ENCODE measurements at places on chromosomes 4 and X.

- DNase-seq: no peak
Measured at GRCh38 chrX:43357741-43358140, 298.4 kb upstream of the MAOA start.

DNA sequence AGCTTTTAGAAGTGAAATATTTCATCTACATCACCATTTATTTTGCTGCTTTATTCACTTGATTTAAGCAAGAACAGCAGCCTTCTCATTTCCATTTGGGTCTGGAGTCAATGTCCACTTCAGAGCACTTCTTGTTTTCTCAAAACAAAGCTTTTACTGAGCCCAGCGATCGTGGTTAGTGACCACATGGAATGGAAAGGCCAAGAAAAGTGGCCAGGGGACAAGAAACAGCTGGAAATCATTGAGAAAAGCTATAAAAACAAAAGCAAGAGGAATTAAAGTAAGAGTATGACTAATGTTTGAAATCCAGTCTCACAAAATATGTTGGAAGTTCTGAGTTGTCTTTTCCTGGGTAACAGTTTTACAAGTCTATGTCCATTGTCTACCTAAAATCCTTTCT is 328.4 kb upstream of the INTU start:
- no peak for DNase-seq

DNA sequence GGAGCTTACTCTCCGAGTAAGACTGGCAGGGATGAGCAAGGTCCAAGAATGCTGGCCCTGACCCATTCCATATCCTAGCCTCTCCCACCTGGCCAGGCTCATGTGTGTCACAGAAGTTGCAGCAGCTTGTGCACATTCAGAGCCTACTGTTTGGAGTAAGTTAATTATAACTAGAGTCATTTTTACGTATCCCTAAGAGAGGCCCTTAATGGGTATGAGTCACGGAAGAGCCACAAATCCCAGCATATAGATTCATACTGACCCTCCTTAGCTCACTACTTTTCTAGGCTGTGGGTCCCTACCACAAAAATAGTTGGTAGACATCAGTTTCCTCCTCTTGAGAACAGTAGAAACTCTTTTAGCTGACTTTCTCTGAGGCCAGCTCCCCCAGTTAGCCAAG is 118.3 kb upstream of the FRG1 start:
- no peak for DNase-seq

- DNase-seq: no peak
Measured at GRCh38 chr4:138770818-138771217, 244.8 kb upstream of the NOCT start.

DNA sequence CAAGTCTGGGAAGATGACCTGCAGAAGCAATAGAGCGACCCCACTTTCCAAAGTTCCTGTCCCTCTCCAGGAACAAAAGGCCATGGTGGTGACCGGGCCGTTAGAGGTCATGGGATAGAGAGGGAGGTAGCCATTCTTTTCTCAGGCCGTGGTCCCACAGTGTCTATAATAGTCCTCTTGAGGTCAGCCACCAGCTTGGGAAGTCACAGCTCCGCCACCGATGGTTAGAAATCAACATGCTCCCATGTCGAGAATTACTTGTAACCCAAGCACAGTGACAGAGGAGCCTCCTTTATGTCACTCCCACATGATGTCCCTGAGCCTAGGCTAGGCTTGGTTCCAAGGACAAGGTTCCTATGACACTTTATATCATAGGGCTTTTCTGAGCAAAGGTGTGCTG is 48.3 kb upstream of the CBR4 start:
- no peak for DNase-seq

- DNase-seq: no peak
Measured at GRCh38 chr4:56804551-56804950, 16.9 kb downstream of the SPINK2 start.

- DNase-seq: no peak
Measured at GRCh38 chrX:39418731-39419638, 617.7 kb downstream of the MID1IP1 start.

DNA sequence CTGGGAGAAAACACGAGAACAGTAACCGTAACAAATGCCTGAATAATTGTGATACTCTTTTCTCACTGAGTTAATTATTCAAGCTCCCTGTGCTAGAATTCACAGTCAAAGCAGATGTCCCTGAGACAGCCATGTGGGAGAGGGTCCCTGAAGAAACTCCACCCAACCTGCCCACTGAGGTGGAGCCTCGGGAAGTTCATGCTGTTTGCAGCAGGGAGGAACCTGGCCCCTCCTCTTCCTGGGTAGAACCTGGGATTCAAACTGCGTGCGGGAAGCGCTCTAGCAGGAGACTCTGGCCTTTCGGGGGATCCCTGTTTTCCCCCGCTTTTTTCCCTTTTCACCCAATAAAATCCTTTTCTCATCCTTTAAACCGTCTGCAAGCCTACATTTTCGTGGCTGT is 20.2 kb upstream of the RHOH start:
- no peak for DNase-seq

- no peak for DNase-seq
Measured at GRCh38 chrX:114717921-114718320, 134.0 kb downstream of the HTR2C start.

DNA sequence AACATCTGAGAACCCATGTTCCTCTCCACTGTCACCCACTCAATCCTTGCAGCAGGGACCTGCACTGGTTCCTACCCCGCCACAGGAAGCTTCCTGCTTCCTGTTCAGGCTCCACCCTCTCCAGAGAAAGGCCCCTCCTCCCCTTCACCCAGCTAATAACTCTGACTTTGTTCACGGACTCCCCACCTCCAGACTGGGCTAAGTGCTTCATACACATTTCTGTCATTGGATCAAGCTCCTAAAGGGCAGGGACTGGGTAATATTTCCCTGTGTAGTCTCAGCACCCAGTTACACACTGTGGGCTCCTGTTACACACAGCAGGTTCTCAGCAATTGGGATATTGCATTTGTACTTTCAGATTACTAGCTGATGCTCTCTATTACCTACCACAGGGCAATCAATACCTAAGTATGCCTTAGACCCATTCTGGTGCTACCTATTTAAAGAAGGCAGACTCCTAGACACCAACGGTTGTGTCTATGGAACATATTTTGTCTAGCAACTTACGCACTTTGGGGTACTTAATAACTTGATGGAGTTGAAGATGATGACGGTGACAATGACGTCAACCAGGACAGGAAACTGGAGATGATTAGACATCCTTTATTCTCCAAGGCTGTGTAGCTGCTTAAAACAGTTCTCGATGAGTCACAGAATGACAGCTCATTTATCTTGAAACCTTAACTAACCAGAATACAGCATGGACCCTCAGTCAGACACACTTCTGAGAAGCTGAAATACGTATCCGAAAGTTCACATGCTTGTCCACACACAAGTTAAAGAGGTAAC is 58.1 kb downstream of the MAML3 start:
- no peak for DNase-seq

DNA sequence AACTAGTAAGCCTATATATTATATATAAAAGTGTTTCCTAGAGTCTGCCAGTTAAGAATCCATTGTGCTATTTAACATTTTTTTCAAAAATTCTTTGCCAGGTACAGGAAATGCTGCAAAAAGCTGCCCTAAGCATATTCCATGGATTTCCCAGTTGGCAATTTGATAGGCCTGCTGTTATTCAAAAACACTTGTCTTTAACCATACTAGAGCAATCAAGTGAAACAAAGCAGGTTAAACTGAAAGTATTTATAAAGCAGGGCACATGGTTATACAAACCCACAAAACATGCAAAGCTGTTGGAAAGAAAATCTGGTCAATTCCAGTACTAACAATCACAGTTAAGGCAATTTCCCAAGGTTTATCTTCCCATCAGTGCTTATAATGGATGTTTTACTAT is 159.9 kb downstream of the UNC5C start:
- no peak for DNase-seq

DNA sequence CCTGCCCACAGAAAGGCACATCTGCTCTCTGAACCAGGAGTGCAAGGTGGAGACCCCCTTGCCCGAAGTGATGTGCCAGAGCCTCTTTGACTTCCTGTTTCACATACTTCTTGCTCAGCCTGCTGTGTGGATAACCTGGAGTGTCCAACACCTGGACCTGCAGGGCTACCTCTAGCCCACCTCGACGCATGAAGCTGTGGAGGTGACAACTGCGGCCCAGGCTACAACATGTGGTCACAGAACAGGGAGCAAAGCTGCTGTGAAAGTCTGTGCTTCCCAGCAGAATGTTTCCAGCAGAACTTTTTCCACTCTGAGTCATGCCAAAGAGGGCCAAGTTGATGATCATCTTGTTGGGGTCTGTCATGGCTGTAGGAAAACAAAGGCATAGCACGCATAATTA is 1.5 kb downstream of the GIMD1 start:
- no peak for DNase-seq

DNA sequence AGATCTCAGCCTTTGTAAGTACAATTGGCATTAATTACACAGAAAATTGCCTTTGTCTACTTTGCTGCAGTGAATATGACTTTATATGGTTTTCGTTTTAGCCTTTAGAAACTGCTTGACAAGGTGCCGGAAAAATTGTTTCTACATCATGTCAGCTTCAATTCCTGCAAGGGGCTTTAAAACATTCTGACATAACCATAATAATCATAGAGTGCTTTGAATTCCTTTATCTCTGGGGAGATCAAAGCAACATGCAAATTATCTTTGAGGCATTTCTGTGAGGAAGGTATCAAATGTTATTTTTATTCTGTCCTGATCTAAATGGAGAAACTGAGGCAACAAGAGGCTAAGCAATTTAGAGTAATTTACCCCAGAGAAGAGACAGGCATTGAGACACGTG is 57.8 kb downstream of the MMRN1 start:
- DNase-seq: no peak

DNA sequence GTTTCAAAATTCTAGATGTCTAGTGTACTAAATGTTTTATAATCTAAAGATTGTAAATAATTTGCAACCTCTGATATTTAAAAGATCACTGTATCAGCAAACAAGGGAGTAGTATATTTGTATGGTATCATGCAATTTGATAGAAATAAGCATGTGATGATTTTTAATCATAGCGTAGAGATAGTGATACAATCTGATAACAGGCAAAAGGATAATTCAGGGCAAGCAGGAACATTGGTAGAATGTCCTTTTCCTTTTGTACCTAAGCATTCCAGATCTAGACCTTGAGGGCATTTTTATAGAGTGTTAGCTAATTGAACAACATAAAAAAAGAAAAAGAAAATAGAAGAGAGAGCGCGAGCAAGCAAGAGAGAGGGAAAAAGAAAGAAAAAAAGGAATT is 1.4 kb downstream of the ANK2 start:
- no peak for DNase-seq

DNA sequence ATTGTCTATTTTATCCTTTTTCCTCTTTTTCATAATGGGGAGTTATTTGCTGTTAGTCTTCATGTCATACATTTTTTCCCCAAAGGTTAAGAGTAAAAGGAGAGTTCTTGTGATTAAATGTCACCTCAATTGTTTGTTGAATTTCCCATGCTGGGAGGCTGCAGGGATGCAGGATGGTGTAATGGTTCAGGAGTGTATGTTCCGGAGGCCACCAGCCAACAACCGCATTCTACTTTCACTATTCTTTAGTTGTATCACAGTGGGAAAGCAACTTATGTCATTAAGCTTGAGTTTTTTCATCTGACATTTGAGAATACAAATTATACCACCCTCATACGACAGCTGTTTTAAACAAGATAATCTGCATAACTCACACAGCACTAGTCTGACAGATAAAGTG is 15.4 kb downstream of the AFP start:
- DNase-seq: no peak

DNA sequence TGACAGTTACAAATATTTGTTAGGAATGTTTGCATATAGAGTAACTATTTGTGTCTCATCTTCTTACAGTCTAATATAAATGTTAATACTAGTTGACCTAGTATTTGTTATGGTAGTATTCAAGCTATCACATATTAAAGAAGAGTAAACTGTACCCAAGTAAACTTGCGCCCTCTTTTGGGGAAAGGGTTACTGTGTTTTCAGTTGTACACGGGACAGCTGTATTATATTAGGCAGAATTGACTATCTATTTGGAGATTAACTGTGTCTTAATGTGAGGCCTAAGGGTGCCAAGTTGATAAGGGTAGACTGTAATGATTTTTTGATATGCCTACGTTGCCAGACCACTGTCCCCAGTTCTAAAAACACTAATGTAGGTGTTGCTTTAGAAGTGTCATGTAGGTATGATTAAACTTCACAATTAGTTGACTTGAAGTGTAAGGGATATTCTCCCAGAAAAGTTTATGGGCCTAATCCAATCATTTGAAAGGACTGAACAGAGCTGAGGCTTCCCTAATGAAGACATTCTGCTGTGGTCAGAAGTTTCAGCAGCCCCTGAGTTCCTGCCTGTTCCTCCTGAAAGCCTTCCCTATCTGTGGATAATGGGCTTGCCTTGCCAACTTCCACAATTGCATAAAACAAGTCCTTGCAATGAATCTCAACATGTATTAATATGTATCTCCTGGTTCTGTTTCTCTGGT is 172.8 kb upstream of the CXCL13 start:
- no peak for DNase-seq

DNA sequence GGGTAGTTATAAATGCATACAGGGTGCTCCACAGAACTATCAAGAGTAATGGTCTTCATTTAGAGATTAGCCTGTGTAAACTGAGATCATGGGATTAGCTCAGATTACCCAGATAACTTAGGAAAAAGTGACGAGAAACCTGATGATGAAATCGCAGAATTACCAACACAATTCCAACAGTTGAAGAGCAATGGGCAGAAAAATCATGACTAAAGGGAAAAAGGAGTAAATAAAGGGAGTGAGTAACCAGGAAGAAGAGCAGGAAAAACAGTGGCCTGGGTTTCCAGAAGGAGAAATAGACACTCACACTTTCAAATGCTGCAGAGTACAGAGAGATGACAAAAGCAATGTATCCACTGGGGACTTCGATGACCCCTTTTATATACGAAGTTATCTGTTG is 817.3 kb downstream of the TRIML1 start:
- no peak for DNase-seq

- DNase-seq: no peak
Measured at GRCh38 chr4:113423631-113424030, 337.9 kb downstream of the CAMK2D start.

GRCh38 chr4:38693569-38693968 is 29.6 kb downstream of the KLF3 start:
- no peak for DNase-seq

DNA sequence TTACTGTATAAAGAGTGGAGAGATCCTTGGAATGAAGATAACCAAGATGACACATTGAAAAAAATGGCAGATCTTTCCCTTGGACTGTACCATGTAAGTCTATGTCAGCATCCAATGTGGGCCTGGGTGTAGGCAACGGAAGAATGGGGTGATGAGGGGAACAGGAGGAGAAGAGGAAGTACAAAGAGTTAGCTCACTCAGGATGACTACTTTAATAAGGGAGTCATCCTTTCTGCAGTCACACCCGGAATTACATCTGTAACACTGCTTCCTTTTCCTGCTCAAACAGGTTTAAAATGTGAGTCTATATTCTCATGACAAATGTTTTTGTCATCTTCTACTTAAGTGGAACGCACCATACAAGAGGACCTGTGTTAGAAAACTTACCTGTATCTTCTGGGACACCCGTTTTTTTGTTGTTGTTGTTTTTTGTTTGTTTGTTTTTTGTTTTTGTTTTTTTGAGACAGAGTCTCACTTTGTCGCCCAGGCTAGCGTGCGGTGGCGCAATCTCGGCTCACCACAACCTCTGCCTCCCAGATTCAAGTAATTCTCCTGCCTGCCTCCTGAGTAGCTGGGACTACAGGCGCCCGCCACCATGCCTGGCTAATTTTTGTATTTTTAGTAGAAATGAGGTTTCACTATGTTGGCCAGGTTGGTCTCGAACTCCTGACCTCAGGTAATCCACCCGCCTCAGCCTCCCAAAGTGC is 18.0 kb downstream of the HPSE start:
- no peak for DNase-seq

- no peak for DNase-seq
Measured at GRCh38 chr4:56859841-56860240, 38.3 kb upstream of the SPINK2 start.

Measured in stimulated activated CD4-positive, alpha-beta T cell treated with anti-CD3 and anti-CD28 coated beads, TNF-alpha, amount 100 ng/mL, for 1 hour (primary cell).